ENCODE measurements at places on chromosomes 3 and 15.

- DNase-seq = peak; percentile 23
Measured at GRCh38 chr15:42035435-42035761, 14.6 kb upstream of the PLA2G4E start.

GRCh38 chr15:29677455-29677854 lies 144.8 kb downstream of the TJP1 start:
- no peak for DNase-seq

- no peak for DNase-seq
Measured at GRCh38 chr3:171822431-171823106, 12.3 kb upstream of the PLD1 start.

DNA sequence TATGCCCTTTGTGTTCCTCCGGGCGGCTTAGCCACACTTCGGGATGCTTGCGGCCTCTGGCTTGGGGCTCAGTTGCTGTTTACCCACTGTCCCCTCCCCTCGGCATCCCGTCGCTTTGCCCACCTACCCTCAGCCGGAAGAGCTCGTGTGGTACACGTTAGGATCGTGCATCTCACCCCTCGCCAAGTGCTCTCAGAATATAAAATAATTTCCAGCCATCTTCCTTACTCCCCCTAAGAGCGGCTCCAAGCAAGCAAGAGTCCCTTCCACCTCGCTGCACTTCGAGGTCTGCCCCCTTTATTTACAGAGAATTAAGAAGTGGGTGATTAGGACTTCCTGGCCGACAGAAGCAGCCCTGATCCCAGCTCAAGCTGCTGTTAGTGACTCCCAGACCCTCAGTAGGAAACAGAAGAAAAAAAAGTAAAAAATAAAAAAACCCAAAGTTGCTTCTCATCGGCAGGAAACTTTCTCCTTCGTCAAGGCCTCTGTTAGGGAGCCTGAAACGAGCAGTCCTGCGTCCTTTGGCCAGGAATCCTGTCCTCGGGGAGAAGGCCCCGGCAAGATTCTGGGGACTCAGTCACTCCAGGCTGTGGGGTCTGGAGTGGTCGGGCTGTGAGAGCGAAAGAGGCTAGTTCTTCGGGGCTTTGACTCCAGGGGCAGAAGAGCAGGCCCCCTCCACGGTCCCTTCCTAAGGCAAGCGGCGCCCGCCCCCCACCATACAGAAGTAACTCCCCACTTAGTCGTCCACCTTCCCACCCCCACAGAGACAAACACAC lies 3.0 kb downstream of the MEIS2 start:
- no peak for DNase-seq

GRCh38 chr3:148223266-148223665 lies 474.4 kb upstream of the AGTR1 start:
- no peak for DNase-seq

DNA sequence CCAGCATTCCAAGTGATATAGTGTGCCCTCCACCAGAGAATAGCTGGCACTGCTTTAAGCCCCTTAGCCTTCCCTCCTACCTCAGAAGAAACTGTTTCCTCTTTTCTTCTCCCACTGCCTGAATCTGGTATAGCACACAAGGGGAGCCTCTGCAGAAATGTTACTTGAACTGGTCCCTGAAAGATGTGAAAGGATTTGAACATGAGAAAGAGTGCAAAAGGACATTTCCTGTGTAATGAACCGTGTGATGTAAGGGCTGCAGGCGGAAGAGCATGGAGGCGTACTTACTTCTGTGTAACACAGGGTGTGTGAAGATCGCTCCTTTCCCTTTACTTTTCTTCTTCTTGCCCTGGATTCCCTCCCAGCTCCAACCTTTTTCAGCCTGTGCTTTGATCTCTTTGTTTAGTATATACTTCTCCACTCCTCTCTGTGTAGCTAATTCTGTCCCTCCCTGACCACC lies 8.4 kb downstream of the TMOD3 start:
- no peak for DNase-seq

GRCh38 chr3:32379831-32380500 lies 11.7 kb upstream of the CMTM7 start:
- DNase-seq = no peak

DNA sequence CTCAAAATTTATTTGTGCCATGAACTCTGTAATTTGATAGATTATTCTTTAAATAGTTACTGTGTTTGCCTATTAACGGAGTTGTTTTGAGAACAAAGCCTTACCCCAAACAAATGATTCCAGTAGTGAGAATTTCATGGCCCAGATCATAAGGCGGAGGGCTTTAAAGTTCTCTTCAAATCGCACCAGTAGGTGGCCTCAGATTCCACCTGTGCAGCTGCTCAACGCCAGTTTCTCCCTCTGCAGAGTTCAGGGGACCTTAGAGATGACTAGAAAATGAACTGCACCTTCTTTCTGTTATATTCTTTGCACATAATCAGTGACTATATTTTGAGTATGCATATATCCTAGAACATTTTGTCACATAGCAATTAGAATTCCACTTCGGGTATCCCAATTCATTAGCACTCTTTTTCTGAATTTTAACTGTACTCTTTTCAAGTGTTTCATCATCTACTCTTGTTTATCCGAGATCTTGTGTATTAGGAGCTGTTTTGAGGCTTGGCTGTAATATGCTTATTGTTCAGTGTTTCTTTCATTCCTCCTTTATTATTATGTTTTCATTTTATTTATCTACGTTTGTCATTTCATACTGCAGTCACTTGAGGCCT lies 232.6 kb upstream of the CHRM5 start:
- DNase-seq = peak; percentile 50

DNA sequence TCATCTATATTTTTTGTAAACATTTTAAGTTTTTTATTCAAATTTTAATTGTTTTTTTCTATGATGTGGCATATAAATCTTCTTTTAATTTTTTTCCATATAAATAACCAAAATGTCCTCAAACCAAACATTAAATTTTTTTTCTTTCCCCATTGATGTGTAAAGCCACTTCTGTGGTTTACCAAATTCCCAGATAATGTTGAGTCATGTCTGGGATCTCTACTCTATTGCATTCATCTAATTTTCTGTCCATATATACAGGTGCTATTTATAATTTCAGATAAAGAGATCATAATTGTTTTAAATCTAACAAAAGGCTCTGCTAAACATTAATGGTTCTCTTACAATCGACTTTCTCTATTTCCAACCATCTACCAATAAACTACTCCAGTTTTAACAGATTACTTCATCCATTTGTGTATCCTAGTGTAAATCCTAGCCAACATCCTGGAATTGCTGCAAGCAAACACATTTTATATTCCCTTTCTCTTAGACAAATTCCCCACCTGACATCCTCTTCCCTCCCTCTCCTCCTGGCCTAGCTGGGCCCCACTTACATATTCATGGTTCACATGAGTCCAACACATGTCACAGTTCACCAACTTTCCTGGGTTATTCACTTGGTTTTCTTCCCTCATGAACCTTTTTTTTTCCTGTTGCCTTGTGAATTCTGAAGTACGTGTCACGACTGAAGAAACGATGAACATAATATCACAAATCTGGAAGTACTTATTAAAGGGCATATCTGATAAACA lies 368.0 kb upstream of the AGTR1 start:
- DNase-seq = no peak

Data from RPMI8226 (cell line).